CD4-positive, alpha-beta T cell treated with Interleukin-4 for 4 hours (primary cell): ENCODE measurements at places on chromosomes 12 and 14.

DNA sequence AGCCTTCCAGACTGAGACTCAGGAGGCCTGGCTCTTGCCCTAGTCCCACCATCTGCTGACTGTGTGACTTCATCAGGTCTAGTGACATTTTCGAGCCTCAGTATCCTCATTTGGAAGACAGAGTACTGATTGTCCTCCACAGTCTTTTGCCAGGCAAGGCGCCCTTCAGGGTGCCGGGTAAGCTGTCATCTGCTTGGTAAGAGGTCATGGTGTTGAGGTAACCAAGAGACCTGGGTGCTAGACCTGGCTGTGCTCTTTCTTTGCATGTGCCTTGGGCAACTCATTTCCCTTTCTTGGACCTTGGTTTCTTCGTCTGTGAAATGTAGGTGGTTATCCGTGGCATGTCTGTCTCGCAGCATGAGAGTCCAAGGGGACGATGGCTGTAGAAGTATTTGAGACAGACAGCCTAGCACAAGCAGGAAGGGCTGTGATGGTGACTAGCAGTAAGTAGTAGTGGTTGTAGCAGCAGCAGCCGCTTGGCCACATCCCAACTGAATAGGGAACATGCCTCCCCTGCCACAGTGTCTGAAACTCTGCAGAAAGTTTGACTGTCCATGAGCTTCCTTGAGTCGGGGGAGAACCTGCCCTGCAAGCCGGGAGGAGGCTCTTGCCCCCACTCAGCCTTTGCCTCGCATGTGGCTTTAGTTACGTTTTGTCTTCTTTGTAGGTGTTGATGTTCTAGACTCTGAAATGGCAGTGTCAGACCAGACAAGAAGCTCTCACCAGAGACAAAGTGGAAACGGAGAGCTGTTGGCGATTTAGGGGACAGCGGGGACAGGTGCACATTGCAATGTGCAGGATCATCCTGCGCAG is 40.3 kb downstream of the EVL start:
- no peak for DNase-seq

DNA sequence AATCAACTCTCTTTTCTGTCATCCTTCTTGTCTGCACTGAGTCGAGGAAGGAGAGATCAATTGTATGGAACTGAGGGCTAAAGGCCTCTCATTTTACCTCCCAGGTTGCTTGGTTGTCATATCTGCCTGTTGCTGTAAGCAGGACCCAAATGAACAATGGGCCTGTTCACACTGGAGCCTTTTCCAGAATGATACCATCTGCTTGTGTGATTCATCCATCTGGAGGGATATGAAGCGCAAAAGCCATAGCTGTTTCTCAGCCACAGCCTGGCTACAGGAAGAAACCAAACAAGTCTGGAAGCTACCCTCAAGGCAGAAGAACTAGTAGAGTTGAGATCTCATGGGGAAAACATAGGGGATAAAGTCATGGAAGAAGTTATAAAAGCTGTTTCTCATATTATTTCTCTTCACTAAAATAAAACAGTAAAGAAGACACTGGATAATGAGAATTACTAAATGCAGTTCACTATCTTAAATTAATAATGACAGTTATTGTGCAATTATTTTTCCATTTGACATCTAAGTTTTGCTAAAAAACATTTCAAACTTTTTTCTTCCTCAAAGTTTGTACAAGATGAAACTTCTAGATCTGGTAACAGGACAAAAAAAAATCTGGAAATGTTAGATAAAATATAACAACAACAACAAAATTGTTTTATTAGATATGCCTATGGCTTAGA is 106.3 kb downstream of the SPTSSA start:
- DNase-seq = no peak

- DNase-seq = no peak
Measured at GRCh38 chr14:105568859-105569766, 42.7 kb downstream of the TMEM121 start.

GRCh38 chr14:71115821-71116567 is 208.7 kb downstream of the PCNX1 start:
- DNase-seq = no peak

DNA sequence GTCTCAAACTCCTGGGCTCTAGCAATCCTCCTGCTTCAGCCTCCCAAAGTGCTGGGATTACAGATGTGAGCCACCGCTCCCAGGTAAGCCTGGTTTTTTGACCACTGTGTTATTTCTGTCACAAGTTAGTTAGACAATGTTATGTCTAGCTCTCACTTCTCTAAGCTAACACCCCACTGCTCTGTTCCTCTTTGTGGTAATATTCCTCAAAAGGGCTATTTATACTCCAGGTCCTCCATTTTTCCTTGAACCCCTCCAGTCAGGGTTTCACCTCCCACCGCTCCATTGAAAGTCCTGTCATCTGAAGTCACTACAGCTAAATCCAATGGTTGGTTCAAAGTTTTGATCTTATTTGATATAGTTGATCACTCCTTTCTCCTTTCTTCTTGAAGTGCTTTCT is 5.1 kb downstream of the IRAK3 start:
- no peak for DNase-seq

GRCh38 chr12:45660330-45660729 is 69.2 kb upstream of the ARID2 start:
- DNase-seq = no peak

DNA sequence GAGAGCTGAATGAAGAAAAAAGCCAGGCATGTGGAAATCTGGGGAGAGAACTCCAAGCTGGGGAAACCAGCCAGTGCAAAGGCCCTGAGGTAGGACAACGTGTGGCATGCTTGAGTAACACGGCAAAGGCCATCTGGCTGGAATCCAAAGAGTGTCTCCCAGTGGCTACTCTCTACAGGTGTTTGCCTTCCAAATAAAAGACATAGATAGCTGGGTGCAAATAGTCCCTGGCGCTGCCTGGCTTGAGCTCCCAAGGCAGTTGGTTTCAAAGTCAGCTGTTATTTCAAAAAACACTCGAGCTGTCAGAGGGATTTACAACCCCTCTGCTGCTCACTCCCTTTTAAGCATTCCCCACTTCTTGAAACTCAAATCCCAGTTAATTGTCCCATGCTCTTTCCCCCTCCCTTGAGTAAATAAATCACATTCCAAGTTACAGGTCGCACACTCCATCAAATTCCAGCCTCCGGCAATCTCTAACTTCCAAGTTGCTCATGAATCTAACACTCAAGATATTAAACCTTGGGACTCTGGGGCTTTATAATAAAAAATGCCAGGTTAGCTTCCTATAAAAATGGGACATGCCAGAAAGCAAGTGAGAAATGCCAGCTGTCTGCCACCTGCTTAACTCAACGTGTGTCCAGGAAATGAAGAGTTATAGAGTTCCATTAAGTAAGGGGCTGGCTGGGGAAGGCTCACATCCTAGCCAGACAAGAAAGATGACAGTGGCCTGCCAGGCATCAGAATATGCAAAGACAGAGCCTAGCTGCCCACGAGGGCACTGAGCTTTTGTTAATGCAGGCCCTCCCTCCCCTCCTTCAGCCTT is 133.6 kb upstream of the NOS1 start:
- no peak for DNase-seq

DNA sequence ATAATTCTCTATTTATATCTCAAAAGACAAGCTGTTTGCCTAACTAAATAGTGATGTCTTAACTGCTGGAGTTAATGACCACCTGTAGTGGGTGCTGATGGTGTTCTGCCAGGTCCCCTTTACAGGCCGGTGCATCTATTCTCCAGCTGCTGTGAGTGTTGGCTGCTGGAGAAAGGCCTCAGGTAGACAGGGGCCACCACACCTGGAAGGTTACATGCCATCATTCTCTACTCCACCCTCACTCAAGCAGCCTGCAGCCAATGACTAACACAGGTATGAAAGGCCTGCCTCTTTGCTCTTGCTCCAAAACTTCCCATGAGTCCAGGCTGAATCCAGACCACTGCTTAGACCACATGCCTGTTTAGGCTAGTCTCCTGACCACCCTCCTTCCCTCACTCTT is 73.9 kb downstream of the RPS6KA5 start:
- DNase-seq = no peak

GRCh38 chr14:66041582-66041981 is 444.6 kb upstream of the CCDC196 start:
- no peak for DNase-seq

DNA sequence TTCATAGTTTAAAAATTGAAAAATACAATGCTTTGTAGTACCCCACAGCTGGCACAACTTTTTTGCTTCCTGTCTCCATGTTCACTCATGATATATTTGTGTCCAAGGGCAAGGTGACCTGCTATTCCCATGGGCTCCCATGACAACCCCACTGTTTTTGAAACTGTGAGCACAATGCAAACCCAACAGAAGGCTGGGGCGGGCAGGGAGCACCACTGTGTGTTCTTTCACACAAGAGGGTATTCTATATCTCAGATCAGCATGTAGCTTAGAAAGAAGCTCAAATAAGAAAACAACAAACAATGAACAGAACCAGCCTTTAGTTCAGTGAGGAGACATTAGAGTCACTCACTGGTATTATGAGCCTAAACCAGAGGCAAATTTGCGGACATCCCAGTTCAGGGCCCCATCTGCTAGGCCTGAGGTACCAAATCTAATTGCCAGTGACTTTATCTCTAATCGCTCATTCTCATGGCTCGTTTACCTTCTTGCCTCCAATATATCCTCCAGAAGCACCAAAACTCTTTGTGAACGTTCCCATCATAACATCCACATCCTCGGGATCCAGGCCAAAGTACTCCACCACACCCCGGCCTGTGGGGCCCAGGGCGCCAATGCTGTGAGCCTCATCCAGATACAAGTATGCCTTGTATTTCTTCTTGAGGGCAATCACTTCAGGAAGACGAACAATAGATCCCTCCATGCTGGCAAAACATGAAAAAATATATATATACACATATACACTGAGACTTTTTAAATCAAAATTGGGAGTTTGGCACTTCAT is 56.4 kb upstream of the ISM2 start:
- no peak for DNase-seq

DNA sequence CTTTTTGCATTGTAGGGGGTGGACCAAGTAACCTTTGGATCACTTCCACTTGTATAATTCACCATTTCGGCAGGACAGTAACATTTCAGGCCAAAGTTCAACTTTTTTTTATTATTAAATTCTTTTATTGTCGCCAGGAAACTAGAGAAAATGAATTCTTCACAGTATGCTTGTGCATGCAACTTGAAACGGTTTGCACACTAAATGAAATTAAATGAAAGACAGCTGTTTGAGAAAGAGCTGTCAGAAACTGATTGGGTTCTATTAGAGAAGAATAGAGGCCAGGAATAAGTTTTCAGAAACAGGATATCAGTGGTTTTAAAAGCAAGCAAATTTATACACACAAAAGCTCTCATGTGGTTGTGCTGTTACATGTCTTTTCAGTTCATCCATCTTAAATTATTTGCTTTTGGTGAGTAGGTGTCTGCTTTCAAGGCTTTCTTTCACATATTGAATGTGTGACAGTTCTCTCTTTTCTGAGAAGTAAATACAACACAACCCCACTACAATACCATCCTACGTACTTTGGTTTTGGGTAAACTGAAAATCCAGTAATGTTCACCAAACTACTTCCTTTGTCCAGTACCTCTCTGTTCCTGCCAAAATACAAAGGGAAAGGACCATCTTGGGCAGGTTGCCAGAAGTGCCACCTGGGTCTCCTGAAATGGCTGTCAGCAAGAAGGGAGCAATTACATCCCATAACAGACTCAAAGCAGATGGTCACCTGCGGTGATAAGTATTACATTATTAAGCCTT is 291.7 kb downstream of the RAD51B start:
- DNase-seq = no peak

DNA sequence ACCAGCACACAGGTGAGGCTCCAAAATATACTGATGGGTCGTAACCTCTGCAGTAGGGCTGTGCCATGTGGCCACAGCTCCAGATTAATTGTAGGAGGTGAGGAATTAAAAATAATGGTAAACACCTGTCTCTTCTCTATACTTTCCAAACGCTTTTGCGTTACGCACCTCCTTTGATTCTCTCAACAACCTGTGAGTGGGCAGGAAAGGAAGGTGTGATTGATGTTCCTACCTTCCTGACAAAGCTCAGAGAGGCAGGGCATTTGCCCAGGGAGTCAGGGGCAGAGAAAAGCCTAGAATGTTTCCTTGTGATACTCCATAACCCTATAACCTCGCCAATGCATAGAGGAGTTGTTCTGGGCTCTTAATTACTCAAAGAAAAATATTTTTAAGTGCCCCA is 124.9 kb downstream of the PRMT8 start:
- no peak for DNase-seq

DNA sequence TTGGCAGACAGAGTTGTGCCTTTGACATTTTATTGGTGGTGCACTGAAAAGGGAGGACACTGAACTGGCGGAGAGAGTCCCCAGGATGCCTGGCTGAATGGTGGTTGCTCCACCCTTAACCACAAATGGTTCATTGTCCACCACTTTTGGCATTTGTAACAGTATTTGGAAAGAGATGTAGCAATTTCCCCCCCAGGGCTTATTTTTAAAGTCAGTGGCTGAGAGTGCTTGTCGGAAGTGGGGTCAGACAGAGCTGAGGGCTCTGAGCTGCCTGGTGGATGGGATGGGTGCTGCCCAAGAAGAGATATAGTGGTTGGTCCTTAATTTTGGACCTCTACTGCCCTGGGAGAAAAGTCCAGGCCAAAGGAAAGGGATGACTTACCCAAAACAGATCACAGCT is 31.5 kb upstream of the FGF6 start:
- DNase-seq = no peak

DNA sequence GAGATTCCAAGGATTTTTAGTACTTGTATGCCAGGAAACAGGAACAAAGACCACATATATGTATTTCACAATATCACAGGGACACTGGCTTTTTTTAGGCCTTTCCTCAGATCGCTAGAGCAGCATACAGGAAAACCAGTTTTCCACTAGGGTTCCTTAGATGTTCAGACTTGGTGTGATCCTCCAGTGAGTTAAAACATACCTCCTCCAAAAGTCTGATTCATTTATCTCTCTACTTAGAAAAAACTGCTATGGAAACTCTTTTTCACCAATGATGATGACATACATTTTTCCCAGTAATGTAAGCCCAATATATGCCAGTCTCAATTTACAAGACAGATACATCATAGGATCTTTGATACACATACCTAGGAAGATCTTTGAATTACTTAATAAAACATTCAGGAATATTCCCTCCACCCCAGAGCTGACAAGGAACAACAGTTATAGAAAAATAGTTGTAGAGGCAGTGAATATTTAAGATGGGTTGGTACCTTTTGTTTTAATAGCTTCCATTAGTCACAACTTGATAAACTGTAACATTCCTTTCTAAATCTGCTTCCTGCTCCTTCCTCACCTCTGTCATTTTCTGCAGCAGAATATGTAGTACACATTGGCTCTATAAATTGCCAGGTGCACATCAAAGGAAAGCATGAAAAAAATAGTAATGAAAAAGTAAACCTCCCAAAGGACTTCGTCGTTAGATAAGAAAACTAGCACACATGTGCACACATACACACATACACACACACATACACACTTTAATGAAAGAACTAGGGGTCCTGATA is 27.5 kb downstream of the BCAT1 start:
- DNase-seq = no peak

GRCh38 chr12:122072031-122072970 is 6.3 kb upstream of the MLXIP start:
- no peak for DNase-seq

- DNase-seq = peak; percentile 32
Measured at GRCh38 chr12:21502164-21502496, 541 bp downstream of the GOLT1B start.
